ENCODE measurements at places on chromosomes 13 and 19. TPM values are rescaled to one million over a fixed set of nuclear protein-coding genes. Genes with fewer than 3 reads are reported as not detected.

TDRD12 gene
- 0.36 TPM for total RNA-seq

STOML3 gene
- not detected for total RNA-seq

CALR3 gene
- total RNA-seq = 0.13 TPM

MATK gene
- total RNA-seq = 0.29 TPM

ZNF681 gene
- total RNA-seq = 1.1 TPM

MYBPC2 gene
- not detected for total RNA-seq

KLK1 gene
- not detected for total RNA-seq

Measured in thoracic aorta endothelial cell (primary cell).